Activated CD4-positive, alpha-beta T cell treated with anti-CD3 and anti-CD28 coated beads for 24 hours (primary cell): ENCODE measurements at places on chromosomes 7 and 10.
A peak's percentile ranks its signal among the peaks of the same experiment; 100 is the strongest.

GRCh38 chr10:52453501-52453900 is 139.4 kb downstream of the DKK1 start:
- no peak for DNase-seq

GRCh38 chr7:1942243-1942940 is 272.3 kb downstream of the ELFN1 start:
- no peak for DNase-seq

DNA sequence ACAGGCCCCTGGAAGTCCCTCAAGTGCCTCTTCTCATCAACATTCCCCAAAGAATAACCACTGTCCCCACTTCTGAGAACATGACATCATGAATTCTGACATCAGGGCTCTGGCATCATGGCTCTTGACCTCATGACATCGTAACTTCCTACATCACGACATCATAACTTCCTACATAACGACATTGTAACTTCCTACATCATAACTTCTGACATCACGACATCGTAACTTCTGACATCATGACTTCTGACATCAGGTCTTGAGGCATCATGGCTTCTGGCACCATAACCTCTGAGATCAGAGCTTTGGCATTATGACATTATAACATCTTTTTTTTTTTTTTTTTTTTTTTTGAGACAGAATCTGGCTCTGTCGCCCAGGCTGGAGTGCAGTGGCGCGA is 66.7 kb upstream of the FAM20C start:
- DNase-seq: no peak

DNA sequence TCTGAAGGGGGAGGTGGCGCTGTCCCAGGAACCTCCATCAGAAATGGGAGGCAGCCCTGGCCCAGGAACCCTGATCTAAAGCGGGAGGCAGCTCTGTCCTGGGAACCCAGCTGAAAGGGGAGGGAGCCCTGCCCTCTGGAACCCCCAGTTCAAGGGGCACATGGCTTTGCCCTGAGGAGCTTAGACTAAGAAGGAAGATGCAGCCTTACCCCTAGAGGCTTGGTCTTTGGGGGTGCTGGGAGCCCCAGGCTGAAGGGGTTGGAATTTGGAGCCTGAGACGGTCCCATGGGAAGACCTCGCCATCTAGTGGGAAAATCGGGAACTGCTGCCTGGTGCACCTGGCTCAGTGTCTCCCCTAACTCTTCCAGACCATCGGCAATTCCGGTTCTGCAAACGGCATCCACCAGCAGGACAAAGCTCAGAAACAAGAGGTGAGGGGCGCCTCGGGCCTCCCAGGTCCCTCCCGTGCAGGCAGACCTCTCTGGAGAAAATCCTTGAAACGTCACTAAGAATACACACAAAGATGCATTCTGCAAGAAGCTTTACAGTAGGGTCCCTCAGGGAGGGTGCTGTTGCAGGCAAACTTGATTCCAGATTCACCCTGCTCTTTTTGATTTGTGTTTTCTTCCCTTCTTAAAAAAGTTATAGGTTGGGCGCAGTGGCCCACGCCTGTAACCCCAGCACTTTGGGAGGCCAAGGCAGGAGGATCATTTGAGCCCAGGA is 52.4 kb upstream of the GTF2IRD1 start:
- DNase-seq: peak; percentile 74

DNA sequence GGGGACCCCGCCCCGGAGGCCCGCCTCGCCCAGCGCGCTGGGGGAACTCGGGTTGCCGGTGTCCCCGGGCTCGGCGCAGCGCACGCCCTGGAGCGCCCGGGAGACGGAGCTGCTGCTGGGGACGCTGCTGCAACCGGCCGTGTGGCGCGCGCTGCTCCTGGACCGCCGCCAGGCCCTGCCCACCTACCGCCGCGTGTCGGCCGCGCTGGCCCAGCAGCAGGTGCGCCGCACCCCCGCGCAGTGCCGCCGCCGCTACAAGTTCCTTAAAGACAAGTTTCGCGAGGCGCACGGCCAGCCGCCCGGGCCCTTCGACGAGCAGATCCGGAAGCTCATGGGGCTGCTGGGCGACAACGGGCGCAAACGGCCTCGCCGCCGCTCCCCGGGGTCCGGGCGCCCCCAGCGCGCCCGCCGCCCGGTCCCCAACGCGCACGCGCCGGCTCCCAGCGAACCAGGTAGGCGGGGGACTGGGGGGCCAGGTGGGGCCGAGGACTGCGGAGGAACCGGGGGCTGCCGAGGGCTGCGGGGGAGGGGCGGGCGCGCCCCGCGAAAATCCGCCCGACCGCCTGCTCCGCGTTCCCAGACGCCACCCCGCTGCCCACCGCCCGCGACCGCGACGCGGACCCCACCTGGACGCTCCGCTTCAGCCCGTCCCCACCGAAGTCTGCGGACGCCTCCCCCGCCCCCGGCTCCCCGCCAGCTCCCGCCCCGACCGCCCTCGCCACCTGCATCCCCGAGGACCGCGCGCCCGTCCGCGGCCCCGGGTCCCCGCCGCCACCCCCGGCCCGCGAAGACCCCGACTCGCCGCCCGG is 574 bp downstream of the UTF1 start:
- DNase-seq: no peak

- no peak for DNase-seq
These were observed 396.2 kb downstream of the REEP3 start for GRCh38 chr10:63917363-63917762.

- no peak for DNase-seq
These were observed 40.3 kb downstream of the NEURL1 start for GRCh38 chr10:103533827-103534226.

- no peak for DNase-seq
These were observed 414.6 kb upstream of the NPVF start for GRCh38 chr7:25642849-25643248.
